ENCODE measurements at places on chromosomes 2 and 18. TPM values are rescaled to one million over a fixed set of nuclear protein-coding genes. Genes with fewer than 3 reads are reported as not detected.

The GAL3ST2 gene
- total RNA-seq: not detected

The TEKT4 gene
- total RNA-seq: not detected

The SPC25 gene
- not detected for total RNA-seq

The LRRTM4 gene
- not detected for total RNA-seq

DNA sequence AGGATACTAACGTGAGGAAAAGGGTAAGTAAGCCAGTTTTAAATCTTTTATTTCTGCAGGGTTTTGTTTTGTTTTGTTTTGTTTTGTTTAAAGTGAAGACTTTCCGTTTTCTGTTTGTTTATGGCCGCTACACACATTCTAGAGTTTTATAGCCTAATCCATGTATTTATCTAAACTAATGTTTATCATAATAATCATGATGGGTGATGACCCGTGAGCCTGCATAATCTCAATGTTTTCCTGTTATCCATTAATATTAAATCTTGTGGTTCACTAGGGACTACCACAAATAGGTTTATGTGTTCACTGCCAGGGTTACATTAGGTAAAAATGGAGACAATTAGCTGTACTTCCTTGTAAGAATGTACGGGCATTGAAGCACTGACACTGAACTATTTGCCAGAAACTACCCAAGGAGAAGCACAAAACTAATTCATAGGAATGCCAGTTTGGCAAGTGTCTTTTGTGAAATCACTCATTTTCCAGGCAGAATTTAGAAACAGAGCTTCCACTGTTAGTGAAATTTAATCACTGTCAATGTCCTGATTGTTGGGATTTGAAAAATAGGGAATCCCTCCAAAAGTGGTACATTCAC, 574.8 kb downstream of the LRP1B start:
- no peaks in the 10 kb centered on the region for H3K27me3 ChIP-seq
- H3K4me1 ChIP-seq: no peaks in the 10 kb centered on the region
- H3K4me3 ChIP-seq: no peak overlapping the region
- no peaks in the 10 kb centered on the region for H3K36me3 ChIP-seq

DNA sequence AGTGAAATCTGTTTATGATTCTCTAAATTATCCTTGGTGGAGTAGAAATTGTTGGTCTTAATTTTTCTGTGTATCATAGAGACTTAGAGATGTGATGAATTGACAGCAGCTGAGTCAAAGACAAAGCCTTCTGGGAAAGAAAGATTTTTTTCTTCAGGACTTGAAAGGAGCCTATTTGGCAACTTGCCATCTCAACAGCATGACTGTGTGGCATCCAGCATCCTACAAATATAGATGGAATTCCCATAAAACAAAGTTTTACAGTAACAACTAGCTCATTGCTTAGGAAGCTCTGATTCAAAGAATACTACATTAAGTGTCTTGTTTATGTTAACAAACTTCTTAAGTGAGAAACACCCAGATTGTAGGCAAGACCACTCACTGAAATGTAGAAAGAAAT, 79.2 kb upstream of the SETBP1 start:
- no peak overlapping the region for H3K27ac ChIP-seq
- H3K4me3 ChIP-seq: no peak overlapping the region
- H3K4me1 ChIP-seq: no peaks in the 10 kb centered on the region

DNA sequence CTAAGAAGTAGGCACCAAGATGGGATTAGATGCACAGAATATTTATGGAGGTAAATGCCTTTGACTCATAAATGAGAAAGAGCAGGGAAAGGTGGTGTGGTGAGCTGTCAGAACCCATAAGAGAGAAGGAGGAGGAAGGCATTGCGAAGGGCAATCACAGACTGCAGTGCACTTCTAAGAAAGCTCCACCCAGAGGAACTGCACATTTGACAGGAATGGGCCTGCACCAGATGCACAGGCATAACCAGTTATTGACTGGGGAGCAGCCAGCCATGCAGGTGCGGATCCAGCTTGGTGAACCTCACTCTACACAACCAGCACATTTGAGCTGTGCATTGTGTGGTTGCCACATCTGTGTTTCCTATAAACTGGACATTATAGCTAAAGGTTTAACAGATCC, 62.2 kb upstream of the L3MBTL4 start:
- H3K27me3 ChIP-seq: no peaks in the 10 kb centered on the region
- no peaks in the 10 kb centered on the region for H3K36me3 ChIP-seq
- DNase-seq: no peak
- H3K4me3 ChIP-seq: no peak overlapping the region
- no peaks in the 10 kb centered on the region for H3K4me1 ChIP-seq

- no peaks in the 10 kb centered on the region for H3K27me3 ChIP-seq
- peaks cover 10% of the 10 kb centered on the region for H3K36me3 ChIP-seq
- no peak overlapping the region for H3K27ac ChIP-seq
- H3K4me3 ChIP-seq: no peak overlapping the region
- peaks cover 4% of the 10 kb centered on the region for H3K4me1 ChIP-seq
These were observed 55.6 kb downstream of the THADA start for GRCh38 chr2:43540021-43540779.

- no peaks in the 10 kb centered on the region for H3K36me3 ChIP-seq
- no peak for DNase-seq
- H3K27ac ChIP-seq: no peak overlapping the region
- H3K4me1 ChIP-seq: no peaks in the 10 kb centered on the region
- H3K27me3 ChIP-seq: no peaks in the 10 kb centered on the region
These were observed 52.3 kb upstream of the ITGB6 start for GRCh38 chr2:160252278-160252887.

- no peak for DNase-seq
- peaks cover 14% of the 10 kb centered on the region for H3K4me1 ChIP-seq
- peaks cover 51% of the 10 kb centered on the region for H3K27me3 ChIP-seq
- H3K36me3 ChIP-seq: no peaks in the 10 kb centered on the region
- H3K4me3 ChIP-seq: no peak overlapping the region
These were observed 8.0 kb upstream of the SIX3 start for GRCh38 chr2:44933434-44933951.

- H3K27me3 ChIP-seq: peaks cover 17% of the 10 kb centered on the region
- H3K4me1 ChIP-seq: peaks cover 3% of the 10 kb centered on the region
- DNase-seq: no peak
- H3K27ac ChIP-seq: no peak overlapping the region
- H3K36me3 ChIP-seq: no peaks in the 10 kb centered on the region
These were observed 226.6 kb upstream of the AGAP1 start for GRCh38 chr2:235267251-235267650.

DNA sequence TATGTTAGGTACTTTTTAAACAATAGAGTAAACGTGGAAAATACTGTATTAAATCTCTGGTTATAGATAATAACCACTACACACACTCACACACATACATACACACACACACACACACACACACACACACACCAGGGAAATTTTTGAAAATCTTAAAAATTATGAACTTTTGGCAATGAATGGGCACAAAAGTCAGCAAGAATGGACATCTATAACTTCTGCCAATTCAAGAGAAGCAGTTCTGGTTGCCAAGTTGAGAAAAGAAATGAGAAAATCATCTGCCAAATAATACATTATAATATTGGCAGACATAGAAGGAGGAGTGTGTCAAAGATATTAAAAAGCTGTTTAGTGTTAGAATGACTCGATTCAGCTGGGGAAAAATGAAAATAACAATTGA, 42.9 kb upstream of the TMEM178A start:
- H3K4me1 ChIP-seq: no peaks in the 10 kb centered on the region
- no peaks in the 10 kb centered on the region for H3K27me3 ChIP-seq
- no peak overlapping the region for H3K27ac ChIP-seq
- no peaks in the 10 kb centered on the region for H3K36me3 ChIP-seq
- DNase-seq: no peak
- no peak overlapping the region for H3K4me3 ChIP-seq

GRCh38 chr2:177547122-177547521, 154.5 kb downstream of the AGPS start:
- no peak overlapping the region for H3K4me3 ChIP-seq
- H3K27ac ChIP-seq: no peak overlapping the region
- peaks cover 4% of the 10 kb centered on the region for H3K4me1 ChIP-seq
- H3K27me3 ChIP-seq: no peaks in the 10 kb centered on the region
- DNase-seq: no peak

DNA sequence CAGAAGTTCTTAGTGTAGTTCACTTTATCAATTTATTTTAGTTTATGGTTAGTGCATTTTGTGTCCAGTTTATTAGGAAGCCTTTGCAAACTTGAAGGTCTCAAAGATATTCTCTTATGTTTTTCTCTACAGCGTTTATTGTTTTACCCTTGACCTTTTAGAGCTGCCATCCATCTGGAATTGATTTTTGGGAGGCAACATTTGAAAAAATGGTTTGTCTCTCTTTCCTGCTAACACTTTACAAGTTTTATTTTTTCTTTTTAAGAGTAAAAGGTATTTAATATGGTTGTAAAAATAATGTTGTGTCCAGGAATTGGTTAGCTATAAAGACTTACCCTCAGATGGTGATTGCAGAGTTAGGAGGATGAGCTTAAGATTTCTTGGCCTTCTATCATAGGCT, 14.0 kb downstream of the GORASP2 start:
- no peak for DNase-seq
- H3K4me1 ChIP-seq: no peaks in the 10 kb centered on the region
- no peak overlapping the region for H3K4me3 ChIP-seq
- H3K27me3 ChIP-seq: no peaks in the 10 kb centered on the region
- H3K36me3 ChIP-seq: peaks cover 6% of the 10 kb centered on the region

- no peaks in the 10 kb centered on the region for H3K36me3 ChIP-seq
- H3K4me1 ChIP-seq: no peaks in the 10 kb centered on the region
- no peak overlapping the region for H3K4me3 ChIP-seq
- no peak overlapping the region for H3K27ac ChIP-seq
These were observed 246.0 kb upstream of the CXCR4 start for GRCh38 chr2:136363900-136364299.

- H3K4me1 ChIP-seq: peaks cover 37% of the 10 kb centered on the region
- no peak for DNase-seq
- H3K4me3 ChIP-seq: no peak overlapping the region
- H3K36me3 ChIP-seq: no peaks in the 10 kb centered on the region
- H3K27ac ChIP-seq: no peak overlapping the region
These were observed 16.3 kb upstream of the TET3 start for GRCh38 chr2:73968357-73968937.

DNA sequence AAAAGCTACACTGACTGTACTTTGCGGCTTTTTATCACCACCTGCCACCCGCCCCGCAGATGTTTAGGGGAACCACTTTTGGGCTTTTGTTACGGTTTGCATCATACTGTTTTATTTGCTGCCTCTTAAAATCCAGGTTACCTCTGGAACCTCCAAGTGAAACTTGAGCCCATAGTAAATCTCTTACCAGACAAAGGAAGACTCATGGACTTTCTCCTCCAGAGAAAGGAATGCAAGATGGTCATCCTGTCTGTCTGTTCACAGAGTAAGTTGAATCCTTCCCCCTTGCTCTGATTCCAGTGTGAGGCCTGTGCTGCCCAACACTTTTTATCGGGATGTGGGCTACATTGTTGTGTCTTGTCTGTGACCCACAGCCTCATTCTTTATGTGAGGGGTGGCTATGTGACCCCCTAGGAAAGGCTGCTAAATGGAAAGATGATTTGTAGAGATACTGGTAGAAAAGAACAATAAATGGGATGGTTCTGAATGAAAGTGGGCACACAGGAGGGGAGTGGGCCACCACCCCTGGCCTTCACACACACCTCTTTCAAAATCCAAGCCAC, 23.3 kb downstream of the RMC1 start:
- peaks cover 88% of the 10 kb centered on the region for H3K36me3 ChIP-seq
- H3K4me1 ChIP-seq: peaks cover 7% of the 10 kb centered on the region
- DNase-seq: no peak
- no peak overlapping the region for H3K4me3 ChIP-seq

All from natural killer cell (primary cell).